ENCODE measurements at places on chromosomes 13 and 19. TPM values are rescaled to one million over a fixed set of nuclear protein-coding genes. Genes with fewer than 3 reads are reported as not detected.
A peak's percentile ranks its signal among the peaks of the same experiment; 100 is the strongest.

GRCh38 chr13:75357576-75358289 lies 124.2 kb downstream of the TBC1D4 start:
- DNase-seq = peak; percentile 36

- DNase-seq = no peak
Observed at GRCh38 chr13:40987606-40988280, 31.4 kb downstream of the ELF1 start.

- DNase-seq = no peak
Observed at GRCh38 chr13:90551253-90551652, 796.2 kb upstream of the MIR17HG start.

DNA sequence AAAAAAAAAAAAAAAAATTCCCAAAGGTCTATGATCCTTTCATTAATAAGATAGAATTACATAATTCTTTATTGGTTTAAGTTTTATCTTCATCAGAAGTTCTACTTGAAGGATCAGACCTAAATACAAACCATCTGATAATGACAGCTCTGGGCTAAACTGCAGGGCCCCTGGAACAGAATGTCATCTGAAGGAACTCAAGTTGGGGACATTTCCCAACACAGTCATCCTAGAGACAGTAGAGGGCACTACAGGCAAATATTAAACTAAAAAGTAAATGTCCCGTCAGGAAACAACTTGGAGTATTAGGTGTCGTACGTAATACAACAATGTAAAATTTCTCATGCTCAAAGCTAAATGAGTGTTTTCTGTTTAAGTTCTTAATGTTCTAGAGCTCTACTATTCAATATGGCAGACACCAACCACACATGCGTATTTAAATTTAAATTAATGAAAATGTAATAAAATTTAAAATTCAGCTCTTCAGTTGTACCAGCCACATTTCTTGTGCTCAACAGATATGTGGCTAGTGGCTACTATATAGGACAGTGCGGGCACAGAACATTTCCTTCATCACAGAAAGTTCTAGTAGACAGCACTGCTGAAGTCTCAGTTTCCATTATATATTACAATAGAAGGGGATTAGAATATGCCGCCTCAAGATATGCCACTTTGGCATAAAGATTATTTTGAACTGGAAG lies 21.8 kb upstream of the NAXD start:
- no peak for DNase-seq

DNA sequence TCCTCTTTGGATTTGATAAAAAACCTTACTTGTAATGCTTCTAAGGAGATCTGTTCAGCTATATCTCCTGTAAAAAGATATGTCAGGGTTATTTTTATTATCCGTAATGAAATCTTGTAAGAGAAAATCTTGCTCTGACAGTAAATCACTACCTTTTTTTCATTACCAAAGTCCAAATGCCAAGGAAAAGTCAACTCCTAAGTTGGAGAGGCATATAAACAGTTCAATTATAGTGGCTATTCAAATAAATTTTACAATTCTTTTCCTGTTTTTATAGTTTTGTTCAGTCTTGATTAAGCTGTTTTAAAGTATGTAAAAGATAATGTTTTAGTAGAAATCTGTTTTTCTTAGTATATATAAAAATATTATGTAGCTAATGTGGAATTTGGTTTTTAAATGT lies 9.0 kb downstream of the KCTD4 start:
- no peak for DNase-seq

DNA sequence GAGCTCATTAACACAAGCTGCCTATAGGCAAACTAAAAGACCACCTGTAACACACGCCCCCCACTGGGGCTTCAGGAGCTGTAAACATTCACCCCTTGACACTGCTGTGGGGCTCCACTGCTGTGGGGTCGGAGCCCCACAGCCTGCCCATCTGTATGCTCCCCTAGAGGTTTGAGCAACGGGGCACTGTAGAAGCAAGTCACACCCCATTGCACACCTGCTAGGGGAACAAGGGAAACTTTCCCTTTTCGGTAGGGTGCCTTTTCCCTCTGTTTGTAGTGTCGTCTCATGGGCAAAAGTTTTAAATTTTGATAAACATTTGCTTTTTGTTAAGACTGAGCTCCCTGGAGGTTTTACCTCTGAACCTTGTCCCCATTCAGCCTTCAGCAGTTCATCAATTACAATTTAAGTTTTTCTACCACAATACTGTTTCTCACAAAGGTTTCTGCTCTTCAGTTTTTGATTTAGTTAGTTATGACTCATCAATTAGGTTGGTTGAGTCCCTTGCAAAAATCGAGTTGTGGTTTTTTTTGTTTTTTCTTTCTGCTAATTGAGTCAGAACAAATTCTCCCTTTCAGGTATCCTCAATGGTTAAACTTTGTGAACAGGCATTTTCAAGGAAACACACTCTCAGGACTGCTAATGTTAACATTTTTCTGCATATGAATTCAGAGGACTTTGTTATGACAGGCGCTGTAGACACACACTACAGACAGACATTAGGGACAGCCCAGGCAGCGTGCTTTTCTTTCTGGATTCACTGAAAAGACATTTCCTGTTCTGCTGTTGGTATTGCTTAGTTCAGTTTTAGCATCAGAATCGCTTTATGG lies 35.1 kb downstream of the ZNF433 start:
- DNase-seq = no peak

- no peak for DNase-seq
Observed at GRCh38 chr13:73521985-73522524, 463.2 kb downstream of the KLF5 start.

DNA sequence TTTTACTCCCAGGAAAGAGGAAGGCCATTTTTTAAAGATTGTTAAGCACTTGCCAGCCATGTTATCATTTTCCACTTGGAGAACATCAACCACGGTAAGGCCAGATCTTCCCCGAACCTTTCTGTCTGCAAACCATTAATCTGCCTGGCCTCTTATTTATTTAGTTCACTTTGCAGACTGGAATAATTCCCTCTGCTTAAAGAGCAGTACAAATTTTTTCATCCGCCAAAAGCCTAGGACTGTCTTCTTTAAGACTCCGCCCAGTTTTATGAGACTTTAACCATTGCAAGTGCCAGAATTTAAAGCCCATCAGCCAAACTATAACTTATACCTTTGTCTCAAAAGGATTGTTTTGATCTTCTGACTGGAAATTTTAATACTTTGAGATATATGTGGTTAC lies 426.3 kb downstream of the KCTD12 start:
- no peak for DNase-seq

- no peak for DNase-seq
Observed at GRCh38 chr13:50645092-50645491, 198.4 kb downstream of the DLEU7 start.

GRCh38 chr13:77876176-77876575 lies 42.5 kb downstream of the EDNRB start:
- DNase-seq = no peak

DNA sequence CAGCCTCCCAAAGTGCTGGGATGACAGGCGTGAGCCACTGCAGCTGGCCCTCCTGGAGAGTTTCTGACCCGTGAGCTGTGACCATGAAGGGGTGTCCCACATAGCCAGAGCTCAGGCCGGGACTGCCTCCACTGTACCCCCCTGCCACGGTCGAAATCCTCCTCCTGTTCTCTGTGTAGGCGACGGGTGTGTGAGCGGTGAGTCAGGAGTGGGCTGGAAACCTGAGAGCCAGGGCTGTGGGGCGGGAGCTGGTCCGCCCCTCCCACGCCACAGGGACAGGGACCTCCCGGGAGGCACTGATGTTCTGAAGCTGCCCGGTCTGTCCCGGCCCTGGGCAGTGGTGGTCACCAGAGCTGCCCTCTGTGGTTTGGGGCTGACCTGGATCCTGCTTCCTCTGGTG lies 3.9 kb downstream of the WDR18 start:
- no peak for DNase-seq

DNA sequence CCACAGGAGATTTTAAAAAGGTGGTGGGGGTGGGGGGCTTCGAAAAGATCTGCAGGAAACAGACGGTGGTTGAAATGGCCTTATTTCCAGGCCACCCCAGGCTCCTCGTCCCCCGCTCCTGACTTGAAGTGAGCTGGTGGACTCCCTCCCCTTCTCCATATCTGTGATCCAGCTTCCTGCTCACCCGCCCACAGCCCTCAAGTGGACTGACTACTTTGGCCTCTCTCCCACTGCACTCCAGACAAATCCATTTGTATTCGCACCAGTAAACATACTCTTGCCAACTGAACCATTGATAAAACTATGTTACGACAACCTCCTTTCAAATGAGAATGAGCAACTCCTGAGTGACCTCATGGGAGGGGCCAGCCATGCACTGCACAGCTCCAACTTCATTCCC lies 259.5 kb downstream of the COL4A1 start:
- DNase-seq = peak; percentile 89

DNA sequence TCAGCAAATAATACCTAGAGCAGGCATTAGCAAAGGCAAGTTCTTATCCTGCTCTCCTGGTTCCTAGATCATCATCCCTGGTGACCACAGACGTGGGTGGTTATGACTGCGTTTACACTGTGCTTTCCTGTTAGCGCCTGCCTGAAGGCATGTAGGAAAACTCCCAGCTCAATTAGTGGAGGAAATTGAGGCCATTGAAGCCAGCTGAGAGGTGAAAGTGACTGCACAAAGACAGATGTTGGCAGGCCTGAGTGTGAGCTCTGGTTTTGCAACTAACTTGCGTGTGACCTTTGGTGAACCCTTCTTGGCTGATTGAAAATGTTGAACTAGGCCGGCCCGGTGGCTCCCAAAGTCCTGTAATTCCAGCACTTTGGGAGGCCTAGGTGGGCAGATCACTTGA lies 17.5 kb upstream of the NWD1 start:
- peak; percentile 58 for DNase-seq

- no peak for DNase-seq
Observed at GRCh38 chr19:52415711-52416110, 13.2 kb upstream of the ZNF534 start.

GRCh38 chr19:33090179-33090578 lies 9.2 kb downstream of the GPATCH1 start:
- no peak for DNase-seq

DNA sequence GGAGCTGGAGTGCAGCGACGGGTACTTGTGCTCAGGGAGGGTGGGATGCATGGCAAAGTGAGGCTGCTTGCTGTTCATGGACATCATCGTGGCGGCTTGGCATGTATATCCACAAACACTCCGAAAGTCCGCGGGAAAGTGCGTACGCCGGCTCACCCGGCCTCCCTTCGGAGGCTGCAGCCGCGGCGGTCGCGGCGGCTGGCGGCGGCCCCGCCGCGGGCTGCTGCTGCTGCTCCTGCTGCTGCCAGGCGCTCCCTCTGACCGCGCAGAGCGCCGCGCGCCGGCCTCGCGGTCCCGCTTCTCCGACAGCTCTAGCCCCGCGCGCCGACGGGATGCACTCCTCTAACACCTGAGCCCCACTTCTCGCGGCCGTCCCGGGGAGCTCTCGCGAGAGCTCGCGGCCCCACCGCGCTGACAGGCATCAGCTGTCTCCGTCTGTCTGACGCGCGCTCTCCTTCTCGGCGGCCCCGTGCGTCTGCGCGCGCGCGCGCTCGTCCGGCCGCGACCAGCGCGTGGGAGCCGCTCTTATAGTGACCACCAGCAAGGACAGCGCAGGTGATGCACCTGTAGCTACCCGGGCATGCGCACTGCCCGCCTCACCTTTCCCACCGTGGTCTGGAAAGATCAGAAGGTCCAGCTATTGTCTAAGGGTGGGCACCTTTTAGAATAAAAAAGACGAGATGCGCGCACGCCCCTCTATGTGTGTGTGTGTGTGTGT lies at the start of gene POU4F1:
TSS of gene POU4F1 (minus strand) at position 313 of the 718 bp plus-strand sequence. CDS start at position 87, 226 bp downstream.
- no peak for DNase-seq

GRCh38 chr13:66343224-66343828 lies 886.8 kb downstream of the PCDH9 start:
- DNase-seq = no peak

- no peak for DNase-seq
Observed at GRCh38 chr13:33978653-33979052, 160.7 kb downstream of the RFC3 start.

GRCh38 chr13:77544355-77544754 lies 8.8 kb downstream of the SCEL start:
- peak; percentile 75 for DNase-seq

GRCh38 chr19:52622261-52622660 lies 15.9 kb downstream of the ZNF83 start:
- DNase-seq = no peak

- DNase-seq = no peak
Observed at GRCh38 chr13:49954674-49955455, 18.7 kb upstream of the SPRYD7 start.

DNA sequence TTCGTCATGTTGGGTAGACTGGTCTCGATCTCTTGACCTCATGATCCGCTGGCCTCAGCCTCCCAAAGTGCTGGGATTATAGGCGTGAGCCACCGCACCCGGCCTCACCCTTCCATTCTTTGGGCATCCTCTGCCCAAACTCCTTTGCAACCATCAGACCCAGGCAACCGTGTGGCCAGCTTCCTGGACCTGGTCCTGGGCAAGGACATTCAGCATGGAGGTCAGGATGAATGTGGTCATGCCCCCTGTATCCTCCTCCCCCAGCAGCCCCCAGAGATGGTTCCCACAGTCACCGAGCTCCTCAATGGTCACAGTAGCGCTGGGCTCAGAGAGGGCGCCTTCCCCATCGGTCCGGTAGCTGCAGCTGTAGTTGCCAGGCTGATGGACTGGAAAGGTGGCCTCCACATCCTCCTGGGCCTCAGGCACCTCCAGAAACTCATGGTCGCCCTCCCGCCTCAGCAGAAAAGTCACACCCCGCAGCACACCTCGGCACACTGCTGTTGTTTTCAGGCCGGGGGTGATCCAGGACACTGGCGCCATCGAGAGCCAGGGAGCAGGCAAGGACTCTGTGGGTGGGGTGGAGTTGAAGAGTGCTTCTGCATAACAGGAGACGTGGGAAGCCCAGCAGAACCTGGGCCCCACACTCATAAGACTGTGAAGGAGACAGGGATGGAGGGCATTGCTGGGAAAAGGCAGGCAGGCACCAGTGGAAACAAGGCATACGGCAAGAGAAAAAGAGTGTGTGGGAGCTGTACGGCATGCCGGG lies 1.1 kb downstream of the A1BG start:
- no peak for DNase-seq

DNA sequence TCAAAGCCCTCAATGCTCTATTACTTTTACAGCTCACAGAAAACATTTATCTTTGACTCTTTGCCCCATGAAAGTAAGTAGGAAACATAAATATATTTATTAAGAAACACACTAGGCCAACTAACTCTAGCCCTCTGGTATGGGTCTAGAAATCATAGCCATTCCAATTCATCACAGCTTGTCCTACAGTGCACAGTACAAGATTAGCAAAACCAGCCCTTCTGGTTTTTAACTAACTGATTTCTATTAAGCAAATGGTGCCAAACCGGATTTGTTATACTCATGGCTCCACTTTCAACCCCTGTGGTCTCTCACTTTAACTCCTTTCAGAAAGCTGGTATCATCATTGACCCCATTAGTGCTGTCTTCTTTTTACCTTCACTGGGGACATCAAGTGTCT lies 5.6 kb upstream of the LRRC63 start:
- no peak for DNase-seq

GRCh38 chr13:32472194-32472621 lies 44.3 kb upstream of the N4BP2L1 start:
- DNase-seq = no peak

The KLHL1 gene
- not detected for total RNA-seq

The LRRC4B gene
- total RNA-seq = 2.9 TPM

The SHISA2 gene
- total RNA-seq = 0.15 TPM

The CPB2 gene
- not detected for total RNA-seq

The MEIOSIN gene
- 0.24 TPM for total RNA-seq

The LILRA6 gene
- total RNA-seq = 6.5 TPM

The C19orf38 gene
- total RNA-seq = 1.1 TPM

The DIRAS1 gene
- 108 TPM for total RNA-seq

The PRX gene
- 3.6 TPM for total RNA-seq

The GDF15 gene
- 1.5 TPM for total RNA-seq

The LSM4 gene
- total RNA-seq = 68.9 TPM

The ZNF610 gene
- total RNA-seq = 2.4 TPM

The ZNF708 gene
- 9.4 TPM for total RNA-seq

The KIR2DL3 gene
- total RNA-seq = not detected
